Thoracic aorta (tissue), 2 donors: ENCODE measurements at places on chromosomes 6 and 20. TPM values are rescaled to one million over a fixed set of nuclear protein-coding genes. Genes with fewer than 3 reads are reported as not detected.

- no peak for DNase-seq
Observed at GRCh38 chr6:157898169-157898568, 75.1 kb downstream of the SNX9 start.

- DNase-seq: no peak
Observed at GRCh38 chr20:52242237-52243230, 51.0 kb upstream of the ZFP64 start.

DNA sequence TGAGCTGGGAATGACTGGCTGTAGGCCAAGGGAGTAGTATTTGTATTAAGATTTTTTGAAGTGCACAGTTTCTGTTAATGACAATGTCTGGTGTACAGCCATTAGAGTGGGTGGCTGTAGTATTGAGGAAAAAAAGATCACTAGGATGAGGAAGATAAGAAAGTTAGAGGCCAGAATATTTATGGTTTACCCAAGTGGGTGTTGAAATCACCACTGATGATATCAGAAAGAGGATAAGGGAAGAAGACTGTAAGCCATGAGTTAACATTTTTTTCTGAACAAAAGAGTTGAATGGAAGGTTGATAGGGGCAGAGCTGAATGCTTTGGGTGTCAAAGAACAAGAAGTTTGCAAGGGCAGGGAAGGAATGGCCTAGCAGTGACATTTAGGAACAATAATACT lies 104.7 kb downstream of the PRDM13 start:
- DNase-seq: no peak

DNA sequence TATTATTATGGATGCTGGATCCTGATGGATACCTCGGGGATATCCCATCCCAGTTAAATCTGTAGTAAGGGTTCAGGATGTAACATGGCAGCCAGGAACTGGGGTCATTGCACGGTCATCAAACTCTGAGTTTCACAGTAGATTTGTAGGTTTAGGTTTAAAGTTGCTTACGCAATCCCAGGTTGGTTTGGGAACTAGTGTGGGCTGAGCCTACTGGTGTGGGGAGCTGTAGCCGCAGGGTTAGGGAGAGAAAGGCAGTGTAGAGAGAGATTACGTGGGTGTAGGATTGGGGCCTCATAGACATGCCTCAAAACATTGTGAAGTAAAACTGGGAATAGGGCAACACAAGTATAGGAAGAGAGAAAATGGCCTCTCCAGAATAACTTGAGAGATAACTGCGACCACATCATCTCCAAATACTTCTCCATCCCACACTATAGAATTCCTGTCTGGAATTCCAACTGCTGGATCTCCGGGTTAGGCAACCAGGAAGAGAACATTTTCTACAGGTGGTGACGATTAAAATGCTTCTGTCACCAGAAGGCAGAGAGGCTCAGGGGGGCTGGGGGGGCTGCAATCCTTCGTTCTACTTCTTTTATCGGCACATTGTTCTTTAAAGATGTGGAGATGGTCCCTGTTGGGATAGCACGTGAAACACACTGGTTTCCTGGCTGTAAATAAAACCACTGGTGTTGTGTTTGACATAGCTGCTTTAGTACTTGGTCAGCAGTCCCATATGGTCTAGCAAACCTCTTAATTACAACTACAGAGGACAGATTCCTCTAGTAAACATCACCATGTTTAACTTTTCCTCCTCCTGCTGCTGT lies 44.9 kb upstream of the TMEM170B start:
- DNase-seq: no peak

GRCh38 chr6:106688177-106688951 lies 59.0 kb downstream of the QRSL1 start:
- no peak for DNase-seq

- no peak for DNase-seq
Observed at GRCh38 chr20:16712511-16712947, 17.3 kb upstream of the SNRPB2 start.

The ZNF311 gene
- 0.27 TPM for total RNA-seq

The RIPOR2 gene
- total RNA-seq: 6.0 TPM
